ENCODE measurements at places on chromosomes 5 and 9.

- DNase-seq, result no peak
These were observed 70.2 kb downstream of the PRUNE2 start for GRCh38 chr9:76835571-76836283.

DNA sequence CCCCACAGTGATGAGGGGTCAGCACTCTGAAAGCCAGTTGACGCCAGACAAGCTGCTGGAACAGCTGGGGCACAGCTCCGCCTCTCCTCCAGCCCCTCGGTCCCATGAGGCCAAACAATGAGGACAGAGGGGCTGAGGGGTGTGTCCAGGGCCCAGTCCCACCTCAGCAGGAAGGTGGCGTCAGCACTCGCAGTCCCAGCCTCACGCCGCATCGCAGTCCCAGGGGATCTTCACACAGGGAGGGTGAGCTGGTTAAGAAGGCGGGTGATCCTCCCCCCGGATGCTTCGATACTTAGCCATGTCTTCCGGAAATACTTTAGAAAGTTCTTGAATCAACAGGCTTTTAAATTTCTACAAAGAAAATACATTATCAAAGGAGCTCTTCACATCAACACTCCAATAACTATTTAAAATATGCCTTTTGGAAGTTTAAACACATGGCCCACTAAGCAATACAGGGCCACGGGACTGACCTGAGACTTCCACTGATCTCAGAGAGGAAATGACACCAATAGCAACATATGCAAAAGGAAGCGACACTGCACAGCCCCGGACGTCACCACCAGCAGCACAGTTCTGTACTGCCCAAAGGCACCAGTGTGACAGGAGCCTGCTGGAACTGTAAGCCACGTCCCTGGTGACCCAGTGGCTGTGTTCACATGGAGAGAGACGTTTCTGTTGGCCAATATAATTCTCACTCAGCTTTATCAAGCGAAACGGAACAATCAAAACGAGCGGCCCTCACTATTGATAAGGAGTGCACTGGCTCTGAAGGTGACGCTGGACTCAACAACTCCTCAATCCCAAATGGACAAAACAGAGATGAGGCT lies 5.9 kb downstream of the MED10 start:
- no peak for DNase-seq

DNA sequence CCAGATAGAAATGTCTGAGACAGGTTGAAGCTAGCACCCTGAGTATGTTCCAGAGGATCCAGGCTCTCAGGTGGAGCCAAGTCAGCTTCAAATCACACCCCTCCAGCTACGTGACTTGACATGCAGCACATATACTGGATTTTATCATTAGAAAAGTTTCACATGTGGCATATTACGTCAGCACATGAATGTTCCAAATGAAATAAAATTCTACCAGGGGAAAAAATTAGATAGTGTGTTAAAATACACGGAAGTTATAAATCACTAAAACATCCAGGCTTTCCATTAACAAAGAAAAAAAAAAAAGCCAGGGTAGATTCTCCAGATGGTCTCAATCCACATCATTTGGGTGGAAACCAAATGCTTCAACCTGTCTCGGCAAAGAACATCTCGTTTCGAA lies 251.6 kb downstream of the MPDZ start:
- no peak for DNase-seq

DNA sequence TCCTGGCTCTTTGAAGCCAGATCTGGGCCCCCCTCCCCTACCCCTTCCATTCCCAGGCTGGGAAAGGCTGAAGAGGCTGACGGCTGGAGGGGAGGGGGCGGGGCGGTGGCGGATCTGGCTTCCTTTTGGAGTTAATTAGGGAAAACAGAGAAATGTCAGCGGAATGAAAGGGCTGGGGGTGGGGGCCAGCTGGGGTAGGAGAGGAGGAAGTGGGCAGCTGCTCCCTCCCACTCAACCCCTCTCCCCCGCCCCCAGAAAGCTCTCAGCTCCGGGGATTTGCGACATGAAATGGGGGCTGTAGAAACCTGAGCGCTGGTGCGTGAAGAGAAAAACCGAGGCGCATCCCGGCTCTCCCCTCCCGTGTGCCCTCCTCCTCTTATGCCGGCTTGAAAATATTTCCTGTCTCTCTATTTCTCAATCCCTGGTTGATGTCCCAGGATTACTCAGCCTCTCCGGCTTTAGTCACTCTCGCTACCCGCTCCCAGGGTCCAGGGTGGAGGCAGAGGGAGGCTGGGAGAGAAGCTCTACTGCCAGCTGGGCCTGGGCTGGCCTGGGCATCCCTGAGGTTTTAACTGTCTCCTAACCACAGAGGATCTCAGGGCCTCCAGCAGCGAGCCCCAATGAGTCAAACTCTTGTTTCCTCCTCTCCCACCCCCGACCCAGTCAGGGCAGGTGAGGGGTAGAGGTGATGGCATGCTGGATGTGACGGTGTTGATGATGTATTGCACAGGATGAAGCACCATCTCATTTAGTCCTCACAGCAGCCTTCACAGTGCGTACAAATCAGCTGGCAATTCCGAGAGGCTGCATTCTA lies 20.1 kb downstream of the PCDHGC5 start:
- DNase-seq, result no peak

DNA sequence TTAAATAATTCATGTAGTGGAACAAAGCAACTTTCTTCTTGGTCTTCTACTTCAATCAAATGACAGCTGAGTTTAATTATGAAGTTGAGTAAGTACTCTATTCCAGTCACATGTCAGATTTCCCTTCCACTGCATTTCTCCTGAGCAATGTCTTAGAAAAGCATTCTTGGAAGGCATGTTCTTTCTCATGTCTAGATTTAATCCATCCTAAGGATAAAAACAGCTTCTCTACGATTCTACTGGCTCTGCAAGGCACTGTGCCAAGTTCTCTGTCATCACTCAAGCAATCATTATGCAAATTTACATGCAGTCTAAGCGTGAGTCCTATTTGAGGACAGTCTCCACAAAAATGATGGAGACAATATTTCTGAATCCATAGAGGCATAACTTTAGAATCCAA lies 142.4 kb downstream of the YIPF5 start:
- DNase-seq, result no peak

GRCh38 chr9:130254747-130255630 lies 10.6 kb upstream of the HMCN2 start:
- no peak for DNase-seq

- DNase-seq, result no peak
These were observed 7.7 kb upstream of the ADRA1B start for GRCh38 chr5:159908591-159908940.

DNA sequence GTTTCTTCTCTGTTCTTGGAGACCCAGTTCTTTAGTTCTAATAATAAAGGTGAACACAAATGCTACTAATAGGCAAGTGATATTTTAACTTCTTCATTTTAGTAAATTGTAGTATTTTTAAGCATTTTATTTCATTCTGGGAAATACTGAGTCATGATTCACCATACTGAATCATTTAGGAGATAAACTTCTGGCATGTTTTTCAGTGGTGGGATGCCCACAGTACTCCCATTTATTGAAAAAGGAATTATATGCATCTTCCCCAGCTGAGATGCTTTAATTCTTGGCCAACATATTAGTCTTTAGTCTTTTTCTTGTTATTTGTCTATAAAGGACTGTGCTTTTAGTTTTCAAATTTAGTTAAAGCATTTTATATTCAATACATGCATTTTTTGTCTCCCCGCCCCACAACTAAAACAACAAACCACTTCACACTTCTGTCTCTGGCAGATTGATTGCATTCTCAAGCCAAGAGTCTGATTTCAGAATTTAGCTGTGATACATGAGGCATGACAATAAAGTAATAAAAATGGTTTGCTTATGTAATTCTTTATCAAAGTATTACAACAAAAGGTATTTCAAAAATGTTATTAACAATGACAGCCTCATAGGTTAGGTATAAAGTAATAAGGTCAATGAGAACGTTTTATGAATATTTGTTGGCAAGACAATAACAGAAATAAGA lies 125.2 kb upstream of the CDH18 start:
- DNase-seq, result no peak

- no peak for DNase-seq
These were observed 673 bp downstream of the CDC25C start for GRCh38 chr5:138330813-138331448.

- no peak for DNase-seq
These were observed 638.3 kb downstream of the NR2F1-AS1 start for GRCh38 chr5:92942762-92943161.

DNA sequence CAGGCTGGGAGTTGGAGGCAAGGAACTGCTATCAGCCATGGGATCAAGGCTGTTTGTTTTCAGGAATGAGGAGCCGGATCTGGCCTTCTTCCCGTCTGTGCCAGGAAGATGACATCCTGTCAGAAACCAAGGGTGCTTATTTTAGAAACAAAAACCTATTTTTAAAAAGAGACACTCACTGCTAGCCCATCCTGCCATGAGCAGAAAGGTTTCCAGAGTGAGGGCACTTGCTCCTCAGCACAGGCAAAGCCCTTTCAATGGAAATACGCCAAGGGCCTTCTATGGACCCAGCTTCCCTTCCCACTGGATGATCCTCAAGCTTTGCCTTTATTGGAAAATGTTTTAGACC lies 132.6 kb upstream of the FSTL4 start:
- no peak for DNase-seq

DNA sequence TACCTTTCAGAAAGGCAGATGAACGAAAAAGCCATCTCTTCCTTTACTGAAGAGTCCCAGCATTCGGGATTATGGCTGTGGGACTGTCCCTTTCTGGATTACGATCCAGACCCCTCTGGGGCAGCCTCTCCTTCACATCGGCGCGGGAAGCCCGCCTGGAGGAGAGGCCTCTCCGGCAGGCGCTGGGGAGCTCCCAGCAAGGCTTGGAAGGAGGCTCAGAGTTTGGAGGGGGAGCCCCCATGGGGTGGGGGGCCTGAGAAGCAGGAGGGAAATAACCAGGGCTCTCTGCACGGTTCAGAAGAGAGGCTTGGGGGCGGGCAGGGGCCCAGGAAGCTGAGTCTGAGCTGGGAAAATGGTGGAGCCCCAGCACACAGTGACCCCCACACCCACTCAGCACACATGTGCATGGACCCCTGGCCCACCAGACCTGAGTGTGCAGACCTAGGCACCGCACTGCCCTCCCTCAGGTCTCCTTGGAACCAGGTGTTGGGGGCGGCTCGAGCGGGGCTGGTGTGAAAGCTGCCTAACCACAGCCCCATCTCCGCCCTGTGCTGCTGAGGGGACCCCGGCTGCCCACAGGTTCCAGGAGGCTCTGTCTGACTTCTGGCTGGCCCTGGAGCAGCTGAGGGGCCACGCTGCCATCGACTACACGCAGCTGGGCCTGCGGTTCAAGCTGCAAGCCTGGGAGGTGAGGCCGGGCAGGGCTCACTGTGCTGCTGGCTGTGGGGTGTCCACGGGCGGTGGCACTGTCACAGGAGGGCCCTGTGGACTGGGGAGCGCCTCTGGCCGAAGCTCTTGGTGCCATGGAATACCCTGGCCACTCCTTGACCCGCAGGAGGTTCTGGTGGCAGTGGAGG lies 4.5 kb downstream of the NOXA1 start:
- DNase-seq, result no peak

DNA sequence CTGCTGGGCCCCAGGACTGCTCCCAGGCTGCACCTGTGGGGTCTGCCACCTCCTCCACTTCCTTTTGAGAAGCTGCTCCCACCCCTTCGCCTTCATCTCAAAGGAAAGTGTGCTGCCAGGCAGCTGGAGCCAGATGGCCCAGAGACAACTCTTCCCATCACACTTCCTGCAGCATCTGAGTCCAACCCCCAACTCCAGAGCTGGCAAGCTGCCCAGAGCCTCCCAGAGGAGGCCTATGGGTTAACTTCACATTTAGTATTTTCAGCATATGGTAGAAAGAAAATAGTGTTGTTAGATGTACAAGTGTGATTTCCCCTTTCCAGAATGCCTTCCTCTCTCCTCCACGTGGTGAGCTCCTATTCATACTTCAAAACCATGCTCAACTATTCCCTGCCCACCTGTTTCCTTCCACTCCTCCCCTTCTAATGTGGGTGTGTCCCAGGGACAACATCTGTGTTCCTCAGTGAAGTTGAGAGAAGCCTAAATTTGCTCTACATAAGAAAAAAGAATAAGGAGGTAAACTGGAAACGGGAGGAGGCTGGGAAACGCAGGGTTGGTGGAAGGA lies 38.6 kb upstream of the KCNMB1 start:
- no peak for DNase-seq

DNA sequence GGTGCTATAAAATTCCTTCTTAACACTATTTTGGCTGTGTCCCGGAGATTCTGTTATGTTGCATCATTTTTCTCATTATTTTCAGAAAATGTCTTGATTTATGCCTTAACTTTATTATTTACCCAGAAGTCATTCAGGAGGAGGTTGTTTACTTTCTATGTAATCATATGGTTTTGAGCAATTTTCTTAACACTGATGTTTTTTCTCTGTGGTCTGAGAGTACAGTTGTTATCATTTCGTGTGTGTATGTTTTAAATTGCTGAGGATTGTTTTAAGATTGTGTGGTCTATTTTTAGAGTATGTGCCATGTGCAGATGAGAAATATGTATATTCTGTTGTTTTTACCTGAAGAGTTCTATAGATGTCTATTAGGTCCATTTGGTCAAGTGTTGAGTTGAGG lies 498.1 kb upstream of the ZNF608 start:
- no peak for DNase-seq

- no peak for DNase-seq
These were observed 757.5 kb upstream of the CTNND2 start for GRCh38 chr5:12661617-12662370.

DNA sequence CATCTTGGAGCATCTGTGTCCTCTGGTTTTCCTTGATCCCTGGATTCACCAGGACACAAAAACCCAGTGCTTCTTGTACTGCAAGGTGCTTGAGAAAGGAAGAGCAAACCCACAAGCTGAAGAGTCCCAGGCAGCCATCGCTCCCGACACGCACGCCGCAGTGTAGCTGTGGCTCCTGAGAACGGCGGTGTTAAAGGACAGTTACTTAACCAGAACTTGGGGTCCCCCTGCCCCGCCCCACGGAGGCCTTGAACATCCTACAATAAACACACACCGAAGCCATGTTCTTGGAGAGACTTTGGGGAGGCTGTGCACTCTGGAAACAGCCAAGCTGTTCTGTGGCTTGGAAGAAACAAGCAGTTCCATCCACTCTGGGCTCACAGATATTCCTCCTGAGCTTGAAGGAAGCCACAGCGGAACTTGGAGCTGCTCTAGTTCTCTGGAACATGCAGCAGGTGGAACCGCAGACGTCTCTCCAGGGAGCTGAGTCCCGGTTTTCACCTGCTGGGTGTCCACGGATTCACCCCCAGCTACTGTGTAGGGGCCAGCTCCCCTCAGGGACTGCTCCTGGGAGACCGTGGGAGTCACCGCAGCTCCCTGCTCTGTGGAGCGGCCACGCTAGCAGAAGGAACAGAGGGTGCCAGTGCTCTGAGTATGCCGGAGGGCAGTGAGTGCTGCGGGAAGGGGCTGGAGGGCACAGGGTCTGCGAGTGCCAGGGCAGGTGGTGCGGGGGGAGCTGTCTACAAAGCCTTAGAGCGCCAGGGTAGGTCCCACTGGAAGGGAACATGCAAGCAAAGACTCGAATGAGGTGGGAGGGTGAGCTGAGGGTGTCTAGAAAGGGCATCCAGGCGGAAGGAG lies 107.3 kb downstream of the ADAMTS2 start:
- DNase-seq, result no peak

GRCh38 chr5:172175263-172175719 lies 12.7 kb downstream of the STK10 start:
- peak; percentile 78 for DNase-seq

All from stimulated activated CD8-positive, alpha-beta memory T cell treated with anti-CD3 and anti-CD28 coated beads, Interleukin-4, amount 100 ng/mL, for 1 hour (primary cell).